ENCODE measurements at places on chromosomes 1 and 21.
A peak's percentile ranks its signal among the peaks of the same experiment; 100 is the strongest.

DNA sequence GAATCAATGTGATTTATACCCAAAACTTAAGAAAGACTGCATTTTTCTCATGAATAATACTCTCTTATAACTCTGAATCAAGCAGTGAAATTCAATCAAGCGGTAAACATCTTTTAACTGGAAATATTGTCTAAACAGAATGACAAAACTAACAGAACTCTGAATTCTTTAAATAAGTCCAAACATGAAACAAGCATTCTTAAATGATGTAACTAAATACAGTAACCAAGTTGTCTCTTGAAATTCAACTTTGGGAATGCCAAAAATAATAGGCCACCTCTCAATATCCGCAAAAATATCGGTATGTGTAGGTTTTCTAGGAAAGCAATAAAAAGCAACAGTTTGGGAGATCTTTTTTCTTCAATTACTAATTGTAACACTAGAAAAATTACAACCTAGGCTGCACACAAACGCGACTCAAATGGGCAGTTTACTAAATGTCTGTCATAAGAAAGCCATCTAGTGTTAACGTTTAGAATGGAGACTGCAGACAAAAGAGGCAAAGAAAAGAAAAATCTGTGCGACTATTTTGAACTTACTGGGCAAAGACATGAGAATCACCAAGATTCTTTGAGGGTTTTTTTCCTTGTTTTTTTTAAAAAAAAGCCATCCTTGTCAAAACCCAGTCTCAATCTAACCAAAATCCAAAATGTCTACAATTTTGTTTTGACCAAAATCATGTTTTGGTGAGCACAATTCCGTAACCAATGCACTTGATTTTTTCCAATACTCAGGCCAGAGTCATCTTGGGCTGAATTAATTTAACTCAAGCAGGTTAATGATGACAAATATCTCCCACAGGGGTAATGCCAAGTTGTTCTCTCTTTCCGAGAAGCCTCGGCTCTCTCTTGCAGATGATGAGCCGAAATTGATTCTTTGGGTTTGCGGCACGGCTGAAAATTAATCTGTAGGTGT lies 1.3 kb downstream of the SIPA1L2 start:
- no peak for DNase-seq

- no peak for DNase-seq
Measured at GRCh38 chr1:67213164-67213563, 46.9 kb downstream of the IL23R start.

- no peak for DNase-seq
Measured at GRCh38 chr1:211527888-211528287, 35.9 kb upstream of the RD3 start.

- DNase-seq: no peak
Measured at GRCh38 chr1:53585129-53585528, 125.9 kb downstream of the DMRTB1 start.

DNA sequence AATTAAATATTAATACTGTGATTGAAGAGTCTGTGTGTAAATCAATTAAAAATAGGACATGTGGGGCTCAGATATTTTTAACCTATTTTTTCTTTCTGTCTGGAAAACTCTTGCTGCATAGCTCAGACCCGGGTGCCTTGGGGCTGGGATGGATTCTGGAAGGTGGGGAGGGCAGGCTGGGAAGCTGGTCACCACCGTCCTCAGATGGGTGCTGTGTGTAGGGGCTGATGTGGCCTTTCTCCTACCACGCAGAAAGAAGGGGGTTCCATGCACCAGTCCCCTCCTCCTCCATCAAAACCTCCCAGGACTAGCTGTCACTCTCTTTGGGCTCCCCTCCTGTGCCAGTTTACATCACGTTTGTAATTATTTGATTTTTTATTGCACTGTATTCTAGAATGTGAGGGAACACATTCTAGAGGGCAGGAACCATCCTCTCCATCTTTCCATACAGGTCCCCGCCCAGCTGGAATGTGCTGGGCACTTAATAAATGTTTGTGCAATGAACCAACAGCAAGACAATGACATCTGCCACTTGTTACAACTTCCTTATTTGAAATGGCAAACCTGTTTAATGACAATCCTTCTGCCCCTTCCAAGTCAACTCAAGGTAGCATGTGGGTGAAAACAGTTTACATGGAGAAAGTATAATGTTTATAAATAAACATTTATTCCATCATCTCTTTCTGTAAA lies 104.3 kb downstream of the EDEM3 start:
- DNase-seq: no peak

DNA sequence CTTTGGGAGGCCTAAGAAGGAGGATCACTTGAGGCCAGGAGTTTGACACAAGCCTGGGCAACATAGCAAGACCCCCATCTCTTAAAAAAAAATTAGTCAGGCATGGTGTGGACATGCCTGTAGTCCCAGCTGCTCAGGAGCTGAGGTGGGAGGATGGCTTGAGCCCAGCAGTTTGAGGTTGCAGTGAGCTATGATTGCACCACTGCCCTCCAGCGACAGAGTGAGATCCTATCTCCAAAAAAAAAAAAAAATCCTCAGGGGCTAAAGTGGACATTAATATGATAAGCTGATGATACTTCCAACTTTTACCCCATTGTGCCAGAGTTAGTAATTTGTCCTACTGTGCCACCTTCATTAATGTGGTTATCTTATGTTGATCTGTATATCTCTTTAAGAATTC lies 327.8 kb upstream of the FMN2 start:
- no peak for DNase-seq

DNA sequence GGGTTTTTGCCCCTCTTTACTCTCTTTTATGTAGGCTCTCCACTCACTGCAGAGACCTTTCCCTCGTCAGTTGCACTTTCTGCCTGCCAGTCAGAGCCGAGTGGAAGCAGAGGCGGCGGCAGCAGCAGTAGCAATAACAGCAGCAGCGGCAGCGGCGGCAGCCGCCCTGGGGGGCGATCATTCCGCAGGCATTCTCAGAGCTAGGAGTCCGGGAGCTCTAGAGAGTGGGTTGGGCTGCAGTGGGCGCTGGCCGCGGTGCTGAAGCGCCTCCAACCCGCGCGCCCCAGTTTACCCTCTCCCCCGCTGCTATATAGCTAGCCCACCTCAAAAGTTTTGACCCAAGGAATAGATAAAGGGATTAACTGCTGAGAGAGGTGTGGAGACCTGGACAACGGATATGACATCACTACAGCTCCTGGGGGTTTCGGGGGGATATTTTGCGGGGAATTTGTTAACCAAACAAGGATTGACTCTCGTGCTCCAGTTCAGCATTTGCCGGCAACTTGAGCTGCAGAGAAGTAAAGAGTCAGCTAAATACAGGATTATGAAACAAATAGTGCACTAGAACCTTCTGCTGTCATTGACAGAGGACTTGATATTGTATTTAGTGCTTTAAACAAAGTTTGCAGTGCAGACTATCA lies at the start of gene OLFM3:
TSS of gene OLFM3 (minus strand) at position 102 of the 641 bp plus-strand sequence.
- DNase-seq: no peak

GRCh38 chr1:182718311-182718710 lies 33.9 kb upstream of the RGS8 start:
- DNase-seq: no peak

GRCh38 chr1:223706077-223706973 lies 6.0 kb upstream of the CAPN2 start:
- peak; percentile 64 for DNase-seq

DNA sequence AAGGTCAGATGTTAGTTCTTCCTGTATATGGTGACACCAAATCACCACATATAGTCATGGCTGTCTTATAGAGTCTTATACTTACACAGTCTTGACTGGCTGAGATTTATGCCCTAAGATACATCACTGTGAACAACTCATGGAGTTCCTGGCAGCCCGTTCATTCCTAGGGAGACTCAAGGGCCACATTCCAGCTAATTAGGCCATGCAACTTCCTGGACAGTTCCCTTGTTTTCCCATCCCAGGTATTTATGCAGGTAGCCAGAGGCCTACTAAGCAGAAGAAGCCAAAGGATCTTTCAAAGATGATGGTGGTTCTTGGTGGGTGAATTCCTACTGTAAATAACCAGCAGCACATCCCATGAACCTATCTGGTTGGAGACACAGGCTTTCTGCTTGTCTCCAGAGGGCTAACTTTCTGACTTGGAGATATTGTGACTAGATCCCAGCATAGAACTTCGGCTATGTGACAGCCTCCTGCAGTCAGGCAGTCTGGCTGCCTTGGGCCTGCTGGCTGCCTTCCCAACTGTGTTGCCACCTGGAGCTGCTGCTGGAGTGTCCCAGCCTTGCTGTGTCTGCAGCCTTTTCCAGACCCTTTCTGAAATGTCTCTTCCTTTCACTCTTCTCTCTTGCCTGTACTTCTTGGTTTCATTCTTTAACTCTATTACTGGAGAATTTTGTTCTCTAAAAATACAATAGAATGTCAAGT lies 283.8 kb downstream of the CACNA1E start:
- no peak for DNase-seq

GRCh38 chr21:25171438-25171837 lies 435.8 kb downstream of the MRPL39 start:
- no peak for DNase-seq

GRCh38 chr1:230303069-230303468 lies 123.1 kb downstream of the PGBD5 start:
- no peak for DNase-seq

GRCh38 chr1:185073725-185074124 lies 28.4 kb downstream of the RNF2 start:
- no peak for DNase-seq

- no peak for DNase-seq
Measured at GRCh38 chr21:14879458-14879857, 185.3 kb downstream of the NRIP1 start.

DNA sequence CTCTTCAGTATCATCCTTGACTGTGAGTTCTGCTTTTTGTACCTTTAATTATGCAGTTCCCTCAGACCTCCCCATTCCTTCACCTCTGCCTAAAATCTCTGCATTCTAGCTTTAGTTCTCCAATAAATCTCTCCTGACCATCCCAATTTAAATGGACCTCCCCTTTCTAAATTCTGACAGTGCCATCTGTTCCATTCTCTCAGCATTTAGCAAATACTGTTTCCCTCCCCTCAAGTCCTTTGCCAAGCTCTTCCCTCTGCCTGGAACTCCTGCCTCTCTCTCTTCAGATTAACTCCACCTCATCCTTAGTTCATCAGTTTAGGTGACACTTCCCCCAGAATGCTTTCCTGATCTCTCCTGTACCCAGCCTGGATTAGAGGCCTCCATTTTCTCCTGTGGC lies 54.0 kb upstream of the JUN start:
- DNase-seq: no peak

GRCh38 chr1:46764402-46764801 lies 34.4 kb upstream of the CYP4B1 start:
- no peak for DNase-seq

- no peak for DNase-seq
Measured at GRCh38 chr1:17527036-17527914, 12.2 kb upstream of the ARHGEF10L start.

- no peak for DNase-seq
Measured at GRCh38 chr1:155794605-155795245, 62.3 kb downstream of the GON4L start.

- DNase-seq: no peak
Measured at GRCh38 chr1:100469578-100469977, 68.4 kb upstream of the GPR88 start.

- DNase-seq: no peak
Measured at GRCh38 chr21:34590520-34590919, 24.4 kb downstream of the RCAN1 start.

GRCh38 chr1:10701145-10701544 lies 95.3 kb downstream of the CASZ1 start:
- DNase-seq: no peak

DNA sequence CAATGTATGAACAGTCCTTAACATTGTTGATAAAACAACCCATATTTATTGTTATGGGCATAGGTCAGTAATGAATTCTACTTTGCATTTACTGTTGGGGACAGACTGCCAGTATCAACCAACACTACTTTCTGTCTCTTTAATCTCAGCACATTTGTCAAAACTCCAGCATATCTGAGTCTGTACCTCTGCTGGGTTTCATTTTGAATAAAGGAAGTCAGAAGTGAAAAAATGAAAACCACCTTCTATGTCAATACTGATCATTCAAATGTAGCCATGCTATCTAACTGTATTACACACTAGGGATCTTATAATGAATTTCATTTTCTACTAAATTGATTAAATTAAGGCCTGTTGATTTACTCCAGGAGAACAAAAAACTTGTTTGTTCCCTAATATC lies 24.2 kb upstream of the CXADR start:
- no peak for DNase-seq

DNA sequence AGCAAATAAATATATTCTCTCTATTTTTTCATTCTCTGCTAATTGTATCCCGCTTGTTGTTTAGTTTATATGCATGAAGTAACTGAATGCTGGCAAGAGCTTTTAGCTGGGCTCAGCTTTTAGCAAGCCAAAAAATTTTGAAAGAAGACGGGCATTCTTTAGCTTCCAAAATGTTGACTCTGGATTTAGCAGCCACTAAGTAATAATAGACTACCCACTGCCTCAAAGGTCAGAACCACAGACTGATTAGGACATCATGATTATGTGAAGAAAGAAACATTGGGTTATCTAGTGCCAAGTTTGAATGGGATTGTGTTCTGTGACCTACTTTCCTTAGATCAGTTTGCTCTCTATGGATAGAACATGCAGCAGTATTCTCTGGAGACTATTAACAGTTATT lies 80.3 kb upstream of the DPH5 start:
- no peak for DNase-seq

GRCh38 chr1:173052681-173053196 lies 2.0 kb upstream of the TNFSF18 start:
- DNase-seq: no peak

DNA sequence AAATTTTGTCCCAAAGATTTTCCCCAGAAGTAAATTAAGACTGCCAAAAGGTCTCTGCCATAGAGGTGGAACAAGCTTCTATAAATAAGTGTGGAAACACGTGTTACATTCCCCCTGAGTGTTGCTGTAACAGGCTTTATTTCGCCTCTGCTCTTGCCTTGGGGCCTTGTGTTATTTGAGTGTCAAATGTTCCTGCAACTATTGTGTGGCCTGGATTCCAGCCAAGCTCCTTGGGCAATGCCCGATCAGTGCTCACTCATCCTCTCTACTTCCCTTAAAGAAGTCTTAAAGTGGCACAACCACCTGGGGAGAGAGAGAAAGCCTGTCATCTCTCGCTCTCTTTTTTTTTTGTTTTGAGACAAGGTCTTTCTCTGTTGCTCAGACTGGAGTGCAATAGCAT lies 156.7 kb downstream of the NR5A2 start:
- DNase-seq: no peak

Data from vagina (tissue), 2 donors.